Thoracic aorta (tissue), 2 donors: ENCODE measurements at places on chromosomes 11 and 22.

DNA sequence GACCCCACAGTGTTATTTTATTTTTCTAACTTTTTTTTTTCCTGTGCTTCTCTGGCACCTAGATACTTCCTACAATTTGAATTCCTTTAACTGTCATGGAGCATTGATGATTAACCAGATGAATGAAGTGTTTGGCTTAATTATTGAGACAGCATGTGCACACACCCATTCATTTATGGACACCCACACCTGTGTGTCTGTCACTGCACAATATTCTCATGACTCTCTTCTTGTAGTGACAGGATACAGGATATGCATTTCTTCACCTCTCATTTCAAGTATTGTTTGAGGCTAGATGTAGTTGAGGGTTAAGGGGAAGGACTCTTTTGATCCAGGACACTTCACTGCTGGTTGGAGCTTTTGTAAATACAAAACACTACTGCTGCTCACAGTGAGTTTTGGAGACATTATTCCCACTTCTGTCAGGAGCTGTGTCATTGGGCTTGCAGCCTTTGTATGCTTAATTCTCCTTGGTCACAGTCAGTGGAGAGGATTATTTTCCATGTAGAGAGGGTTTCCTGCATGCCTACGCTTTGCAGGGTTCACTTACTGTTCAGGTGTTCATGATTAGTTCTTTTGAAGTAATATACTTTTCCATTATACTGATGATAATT lies 33.5 kb downstream of the SPECC1L start:
- no peak for DNase-seq

DNA sequence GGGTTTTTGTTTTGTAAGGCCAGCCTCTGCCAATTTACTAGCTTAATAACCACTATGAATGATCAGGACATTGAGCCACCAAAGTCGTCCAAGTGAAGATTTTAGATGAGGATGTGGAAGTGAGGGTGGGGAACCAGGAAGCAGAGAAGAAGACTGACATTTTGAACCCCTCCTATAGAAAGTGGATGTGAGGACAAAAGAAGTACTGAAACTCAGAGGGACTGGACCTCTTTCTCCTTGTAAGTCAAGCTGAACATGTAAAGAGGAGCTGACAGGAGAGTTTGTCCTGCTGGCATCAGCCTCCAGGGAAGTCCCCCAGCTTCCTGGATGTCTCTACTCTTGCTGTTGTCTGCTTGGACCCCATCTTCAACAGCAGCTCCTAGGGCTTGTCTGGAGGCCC lies 338.2 kb upstream of the NCAM1 start:
- no peak for DNase-seq

DNA sequence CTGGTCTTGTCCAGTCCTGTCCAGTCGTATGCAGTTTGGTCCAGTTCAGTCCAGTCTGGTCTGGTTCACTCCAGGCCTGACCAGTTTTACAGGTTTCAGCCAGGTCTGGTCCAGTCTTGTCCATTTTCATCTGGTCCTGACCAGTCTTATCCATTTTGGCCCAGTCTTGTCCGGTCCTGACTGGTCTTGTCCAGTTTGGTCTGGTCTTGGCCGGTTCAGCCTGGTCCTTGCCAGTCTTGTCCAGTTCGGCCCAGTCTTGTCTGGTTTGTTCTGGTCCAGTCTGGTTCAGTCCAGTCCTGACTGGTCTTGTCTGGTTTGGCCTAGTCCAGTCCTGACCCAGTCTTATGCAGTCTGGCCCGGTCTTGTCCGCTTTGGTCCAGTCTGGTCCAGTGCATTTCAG lies 380.2 kb downstream of the OR4C45 start:
- DNase-seq, result no peak

GRCh38 chr11:133555034-133555433 lies 22.7 kb upstream of the OPCML start:
- no peak for DNase-seq

DNA sequence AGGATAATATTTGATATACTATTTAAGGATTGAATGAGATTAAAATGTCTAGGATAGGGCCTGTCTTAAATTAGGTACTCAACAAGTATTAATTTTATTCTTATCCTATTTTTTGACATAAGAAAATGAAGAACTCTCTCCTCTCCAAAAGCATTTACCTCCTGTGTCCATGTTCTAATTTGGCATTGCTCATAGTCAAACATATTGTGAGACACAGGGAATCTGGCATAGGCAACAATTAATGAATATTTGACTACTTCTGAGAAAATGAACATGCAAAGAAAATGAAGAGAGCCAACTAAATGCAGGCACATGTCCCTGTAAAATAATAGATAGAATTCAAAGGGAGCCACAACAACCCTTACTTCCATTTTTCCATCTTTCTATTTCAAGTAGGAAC lies 198.5 kb upstream of the C11orf87 start:
- no peak for DNase-seq

DNA sequence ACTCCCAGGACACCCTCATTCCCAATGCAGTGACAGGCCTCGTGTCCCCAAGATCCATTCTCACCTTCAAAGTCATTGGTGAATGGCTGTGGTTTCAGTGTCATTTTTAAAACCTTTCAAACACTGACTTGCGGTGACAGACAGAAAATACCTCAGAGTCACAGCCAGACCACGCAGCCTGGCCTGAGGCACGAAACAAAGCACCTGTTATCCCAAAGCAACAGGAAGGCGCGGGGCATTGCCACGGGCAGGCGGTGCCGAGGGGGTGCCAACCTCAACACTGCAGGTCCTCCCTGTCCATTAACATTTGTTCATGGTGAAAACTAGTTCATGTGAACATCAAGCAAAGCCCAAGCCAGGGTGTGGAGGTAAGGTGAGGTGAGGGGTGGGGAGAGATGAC lies 38.2 kb downstream of the RPUSD4 start:
- DNase-seq, result no peak

GRCh38 chr11:69325446-69325845 lies 31.5 kb downstream of the MYEOV start:
- DNase-seq, result no peak

DNA sequence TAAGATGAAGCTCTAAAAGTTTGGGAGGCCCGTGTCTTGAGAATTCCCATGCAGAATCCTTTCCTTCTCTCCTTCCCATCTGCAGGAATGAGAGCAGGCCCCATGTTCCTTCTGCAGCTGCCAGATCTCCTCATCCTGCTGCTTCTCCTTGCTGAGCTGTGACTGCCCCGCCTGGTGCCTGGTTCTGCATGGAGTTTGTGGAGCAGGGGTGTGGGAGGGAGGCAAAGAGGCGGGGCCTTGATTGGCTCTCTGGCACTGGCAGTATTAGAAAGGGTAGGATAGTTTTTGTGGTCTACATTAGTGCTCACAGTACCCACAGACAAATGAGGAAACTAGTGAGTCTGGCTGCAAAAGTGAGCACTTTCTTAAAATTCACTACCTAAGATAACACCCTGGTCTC lies 91.1 kb upstream of the CLPB start:
- no peak for DNase-seq

- DNase-seq, result no peak
These were observed 396 bp downstream of the OSBP start for GRCh38 chr11:59615120-59615636.

DNA sequence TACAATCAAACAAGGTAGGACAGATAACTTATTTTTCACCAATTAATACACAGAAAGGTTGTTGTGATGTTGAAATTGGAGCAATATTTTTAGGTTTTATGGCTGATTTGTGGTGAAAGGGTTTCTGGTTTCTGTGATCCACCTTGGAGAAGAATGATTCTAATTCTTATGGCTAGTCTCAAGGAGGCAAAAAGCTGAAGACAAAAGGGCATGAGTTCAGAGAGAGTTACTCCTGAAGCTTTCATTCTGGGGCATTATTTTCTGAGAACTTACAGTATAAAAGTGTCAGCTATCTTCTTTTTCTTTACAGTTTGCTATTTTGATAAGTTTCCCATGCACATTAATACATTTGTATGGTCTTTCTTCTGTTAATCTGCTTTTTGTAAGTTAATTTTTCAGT lies 372.4 kb upstream of the CCDC179 start:
- DNase-seq, result no peak

DNA sequence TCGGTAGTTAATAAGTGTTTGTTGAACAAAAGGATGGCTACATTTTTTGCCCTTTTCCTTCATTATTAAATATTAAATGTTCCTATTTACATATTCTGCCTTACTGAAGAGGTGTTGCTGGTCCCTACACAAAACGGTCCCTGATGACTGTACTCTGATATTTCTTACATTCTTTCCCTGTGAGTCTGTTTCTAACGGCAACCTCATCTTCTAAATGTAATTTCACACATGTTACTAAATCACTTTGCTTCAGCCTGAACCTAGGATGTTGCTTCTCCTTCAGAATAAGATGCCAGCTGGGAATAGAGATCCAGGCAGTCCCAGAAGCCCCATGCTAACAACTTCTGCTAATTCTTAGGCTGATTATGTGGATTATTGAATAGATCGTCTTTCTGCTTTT lies 50.3 kb downstream of the SPON1 start:
- DNase-seq, result no peak

DNA sequence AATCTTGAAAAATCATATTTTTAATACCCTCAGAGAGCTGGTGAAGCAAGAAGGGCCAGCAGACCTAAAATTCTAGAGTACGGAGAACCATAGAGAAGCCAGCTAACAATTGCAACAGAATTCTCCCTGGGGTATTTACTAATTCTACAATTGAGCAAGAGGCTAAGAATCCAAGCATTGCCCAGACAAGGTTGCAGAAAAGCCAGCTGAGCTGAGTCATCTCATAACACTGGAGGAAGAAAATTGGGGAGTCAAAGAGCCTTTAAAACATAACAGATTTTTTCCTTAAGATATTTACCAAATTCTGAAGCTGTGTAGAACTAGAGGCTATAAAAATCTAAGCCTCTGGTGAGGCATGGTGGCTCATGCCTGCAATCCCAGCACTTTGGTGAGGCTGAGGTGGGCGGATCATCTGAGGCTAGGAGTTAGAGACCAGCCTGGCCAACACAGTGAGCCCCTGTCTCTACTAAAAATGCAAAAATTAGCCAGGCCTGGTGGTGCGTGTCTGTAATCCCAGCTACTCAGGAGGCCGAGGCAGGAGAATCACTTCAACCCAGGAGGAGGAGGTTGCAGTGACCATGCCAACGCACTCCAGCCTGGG lies 13.6 kb upstream of the TMEM216 start:
- no peak for DNase-seq

DNA sequence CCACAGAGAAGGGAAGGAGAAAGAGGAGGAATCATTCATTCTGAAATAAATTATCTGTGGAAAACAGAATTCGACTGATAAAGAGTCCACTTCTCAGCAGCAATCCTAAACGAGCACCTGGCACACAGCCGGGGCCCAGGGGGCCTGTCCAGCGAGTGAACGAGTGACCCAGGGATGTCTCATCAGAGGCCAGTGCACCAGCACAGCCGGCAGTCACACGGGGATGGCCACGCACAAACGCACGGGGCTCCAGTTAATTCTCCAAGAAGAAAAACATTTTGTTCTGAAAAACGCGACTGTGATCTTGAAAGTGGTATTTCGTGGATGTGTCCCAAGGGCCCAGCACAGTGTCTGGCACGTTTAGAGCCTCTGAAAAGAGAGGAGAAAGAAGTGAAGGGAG lies 154.6 kb downstream of the BRD1 start:
- DNase-seq, result no peak

DNA sequence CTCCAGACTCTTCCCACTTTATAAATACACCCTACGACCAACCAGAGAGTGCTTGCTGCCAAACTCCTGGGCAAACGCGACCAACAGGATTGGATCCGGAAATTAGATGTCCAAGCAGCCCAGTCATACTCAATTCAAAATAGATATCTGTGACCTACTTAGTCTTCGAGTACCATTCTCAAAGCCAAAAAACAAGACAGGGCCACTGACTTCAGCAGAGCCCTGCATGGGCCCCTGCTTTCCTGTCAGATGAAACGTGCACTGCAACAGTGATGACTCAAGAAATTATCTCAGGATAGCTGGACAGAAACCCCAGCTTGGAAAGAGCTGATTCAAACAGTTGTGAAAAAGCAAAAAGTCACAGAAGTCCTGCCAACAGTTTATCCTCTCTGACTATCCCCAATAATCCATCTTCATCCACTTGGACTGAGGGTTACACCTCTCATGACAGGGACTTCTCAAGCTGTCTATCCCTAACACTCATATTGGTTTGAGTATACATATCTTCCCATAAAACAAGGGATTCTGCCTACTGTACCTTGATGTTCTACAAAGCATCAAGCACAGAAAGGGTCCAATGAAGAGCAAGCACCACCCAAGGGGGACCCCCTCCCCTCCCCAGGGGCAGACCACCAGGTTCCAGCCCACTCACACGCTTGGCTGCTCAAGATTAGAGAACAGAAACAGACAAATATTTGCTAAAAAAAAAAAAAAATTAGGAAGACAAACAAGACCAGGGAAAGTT lies 17.4 kb downstream of the SMCO4 start:
- no peak for DNase-seq

GRCh38 chr11:92492372-92492771 lies 267.8 kb downstream of the FAT3 start:
- DNase-seq, result no peak

DNA sequence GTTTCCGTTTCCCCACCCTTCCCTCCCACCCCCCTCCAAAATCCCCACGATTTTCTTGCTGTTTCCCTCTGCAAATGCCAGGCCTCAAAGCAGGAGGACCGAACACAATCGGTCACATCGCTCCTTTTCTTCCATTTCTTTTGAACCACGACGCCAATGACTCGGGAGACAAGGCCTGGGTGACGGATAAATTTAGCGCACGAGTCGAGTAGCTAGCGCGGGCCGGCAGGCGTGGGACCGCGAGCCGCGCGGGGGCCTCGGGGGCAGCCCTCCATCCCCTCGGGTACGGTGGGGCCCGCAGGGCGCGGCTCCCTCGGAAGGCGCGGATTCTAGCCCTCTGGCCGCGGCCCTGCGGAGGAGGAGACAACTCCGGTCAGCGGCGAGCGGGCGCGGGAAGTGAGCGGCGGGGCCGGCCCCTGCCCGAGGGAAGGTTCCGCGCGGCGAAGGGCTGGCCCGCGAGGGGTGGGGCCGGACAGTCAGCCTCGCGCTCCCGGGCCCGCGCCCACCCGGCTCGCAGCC lies 414 bp downstream of the JOSD1 start:
- DNase-seq, result no peak

- no peak for DNase-seq
These were observed 349.4 kb downstream of the METTL15 start for GRCh38 chr11:28457481-28458065.

GRCh38 chr22:46897246-46897623 lies 134.8 kb downstream of the TBC1D22A start:
- no peak for DNase-seq

DNA sequence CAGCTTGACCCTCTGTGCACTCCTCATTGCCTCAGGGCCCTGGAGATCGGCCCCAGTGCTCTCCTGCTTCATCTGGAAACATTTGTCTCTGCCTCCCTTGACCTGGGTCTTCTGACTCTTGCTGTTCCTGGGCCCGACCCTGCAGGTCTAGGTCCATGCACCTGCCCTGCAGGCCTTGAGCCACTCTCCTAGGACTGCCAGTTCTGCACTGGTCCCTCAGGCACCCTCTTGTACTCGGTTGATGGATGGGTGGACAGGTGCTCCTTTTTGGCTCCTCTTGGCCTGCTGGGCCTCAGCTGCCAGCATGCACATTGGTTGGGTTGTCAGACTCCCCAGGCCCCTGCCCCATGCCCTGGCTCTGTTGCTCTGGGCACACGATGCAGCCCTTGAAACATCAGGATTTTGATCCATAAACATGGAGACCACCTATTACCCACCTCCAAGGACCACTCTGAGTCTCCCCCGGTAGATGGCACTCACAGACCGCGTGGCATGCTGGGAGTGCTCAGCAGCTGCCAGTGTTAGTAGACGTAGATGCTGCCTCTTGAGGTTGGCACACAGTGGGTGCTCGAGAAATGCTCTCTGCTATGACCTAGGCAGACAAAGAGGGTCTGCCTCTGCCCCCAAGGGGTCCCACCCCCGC lies 20.2 kb upstream of the ACR start:
- no peak for DNase-seq

GRCh38 chr11:119580081-119580480 lies 148.9 kb downstream of the NECTIN1 start:
- no peak for DNase-seq
